ENCODE measurements at places on chromosomes 16 and 17. TPM values are rescaled to one million over a fixed set of nuclear protein-coding genes. Genes with fewer than 3 reads are reported as not detected.

DNA sequence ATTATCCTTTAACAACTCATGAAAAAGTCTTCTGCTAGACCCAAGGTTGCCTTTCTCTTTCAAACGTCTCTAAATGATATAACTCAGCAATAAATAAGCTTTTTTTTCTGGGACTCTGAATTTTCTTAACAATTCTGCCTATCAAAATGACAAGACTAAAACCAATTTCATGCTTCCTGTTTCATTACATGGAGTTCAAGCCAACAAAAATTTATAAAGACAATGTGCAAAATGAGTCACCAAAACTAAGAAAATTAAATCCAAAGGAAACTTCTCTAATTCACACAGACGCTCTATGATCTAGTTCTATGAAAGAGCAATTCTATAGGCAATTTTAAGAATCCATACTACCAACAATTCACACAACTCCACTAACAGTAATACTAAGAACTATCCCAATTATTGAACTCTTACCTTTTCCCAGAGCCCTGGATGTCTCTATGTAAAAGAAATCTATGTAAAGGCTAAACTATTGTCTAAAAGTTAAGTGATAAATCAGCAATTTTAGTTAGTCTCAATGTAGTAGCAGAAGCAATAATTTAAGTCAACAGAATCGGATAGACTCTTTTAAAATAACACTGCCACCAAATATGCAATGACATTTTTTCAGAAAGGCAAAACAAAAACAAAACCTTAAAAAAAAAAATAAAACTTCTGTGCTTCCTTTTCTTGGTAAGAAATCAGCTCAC is 44.2 kb downstream of the ZZEF1 start:
- H3K36me3 ChIP-seq: no peaks in the 10 kb centered on the region
- no peaks in the 10 kb centered on the region for H3K4me1 ChIP-seq
- no peak overlapping the region for H3K4me3 ChIP-seq
- DNase-seq: no peak
- no peak overlapping the region for H3K27ac ChIP-seq

DNA sequence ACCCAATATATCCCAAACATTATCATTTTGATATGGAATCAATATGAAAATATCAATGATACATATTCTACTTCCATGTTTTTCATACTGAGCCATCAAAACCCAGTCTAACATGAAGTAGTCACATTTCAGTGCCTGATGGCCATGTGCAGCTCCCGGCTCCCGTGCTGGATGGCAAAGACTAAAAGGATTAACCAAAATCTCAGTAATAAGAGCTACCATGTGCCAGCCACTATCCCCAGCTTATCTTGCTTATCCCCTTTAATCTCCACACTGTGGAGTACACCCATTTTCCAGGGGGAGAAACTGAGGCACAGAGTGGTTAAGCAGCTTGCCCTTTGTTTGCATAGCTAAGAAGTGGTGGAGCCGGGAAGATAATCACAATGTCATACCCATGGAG is 9.2 kb downstream of the CD300LG start:
- no peak overlapping the region for H3K27ac ChIP-seq
- no peaks in the 10 kb centered on the region for H3K4me1 ChIP-seq
- H3K36me3 ChIP-seq: no peaks in the 10 kb centered on the region
- H3K4me3 ChIP-seq: no peak overlapping the region
- DNase-seq: no peak

Gene LGALS9
- 3.0 TPM for total RNA-seq

Gene PARN
- total RNA-seq: 30.7 TPM

Gene FOXO3B
- 7.0 TPM for total RNA-seq

GRCh38 chr17:74520016-74520434 is 11.2 kb downstream of the CD300LB start:
- H3K27ac ChIP-seq: no peak overlapping the region
- no peaks in the 10 kb centered on the region for H3K36me3 ChIP-seq
- no peak overlapping the region for H3K4me3 ChIP-seq
- H3K27me3 ChIP-seq: no peaks in the 10 kb centered on the region

- peaks cover 25% of the 10 kb centered on the region for H3K4me1 ChIP-seq
- no peaks in the 10 kb centered on the region for H3K27me3 ChIP-seq
- no peak for DNase-seq
- no peak overlapping the region for H3K4me3 ChIP-seq
Measured at GRCh38 chr17:28863953-28864352, 9.1 kb downstream of the ERAL1 start.

- peaks cover 22% of the 10 kb centered on the region for H3K4me1 ChIP-seq
- peak overlapping the region; percentile 70 for H3K4me3 ChIP-seq
- DNase-seq: no peak
- H3K36me3 ChIP-seq: peaks cover 4% of the 10 kb centered on the region
- no peaks in the 10 kb centered on the region for H3K27me3 ChIP-seq
- peak overlapping the region; percentile 90 for H3K27ac ChIP-seq
Measured at GRCh38 chr17:50477976-50478375, 684 bp upstream of the RSAD1 start.

DNA sequence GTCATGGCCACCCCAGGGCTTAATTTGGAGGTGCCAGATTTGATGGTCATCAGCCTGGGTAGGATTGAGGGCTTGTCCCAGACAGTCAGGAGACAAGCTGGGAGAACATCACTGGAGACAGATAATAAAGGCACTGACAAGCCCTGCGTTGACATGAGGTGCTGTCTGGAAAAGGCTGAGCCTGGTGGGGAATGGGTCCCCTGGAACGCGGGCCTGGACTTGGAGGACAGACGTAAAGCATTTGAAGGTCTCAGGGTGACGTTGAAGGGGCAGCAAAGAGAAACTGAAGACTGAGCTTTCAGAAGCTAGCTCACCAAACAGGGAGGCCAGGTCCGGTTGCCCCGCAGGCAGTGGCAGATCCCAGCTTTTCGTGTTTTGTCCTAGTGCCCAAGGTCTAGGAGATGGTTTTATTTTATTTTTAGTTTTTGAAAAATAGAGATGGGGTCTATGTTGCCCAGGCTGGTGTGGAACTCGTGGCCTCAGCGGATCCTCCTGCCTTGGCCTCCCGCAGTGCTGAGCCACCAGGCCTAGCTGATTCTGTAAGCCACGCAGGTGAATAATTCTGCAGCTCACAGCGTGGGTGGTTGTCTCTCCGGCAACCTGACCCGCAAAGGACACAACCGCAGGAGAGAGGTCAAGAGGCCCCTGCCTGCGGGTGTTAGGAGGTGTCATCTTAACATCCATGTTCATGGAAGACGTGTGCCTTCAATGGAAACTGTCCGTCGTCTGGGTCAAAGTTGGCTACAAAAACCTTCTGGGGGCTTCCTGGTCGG is 37.6 kb downstream of the METRNL start:
- H3K27ac ChIP-seq: no peak overlapping the region
- H3K4me3 ChIP-seq: no peak overlapping the region
- no peak for DNase-seq
- H3K4me1 ChIP-seq: no peaks in the 10 kb centered on the region
- H3K36me3 ChIP-seq: no peaks in the 10 kb centered on the region

DNA sequence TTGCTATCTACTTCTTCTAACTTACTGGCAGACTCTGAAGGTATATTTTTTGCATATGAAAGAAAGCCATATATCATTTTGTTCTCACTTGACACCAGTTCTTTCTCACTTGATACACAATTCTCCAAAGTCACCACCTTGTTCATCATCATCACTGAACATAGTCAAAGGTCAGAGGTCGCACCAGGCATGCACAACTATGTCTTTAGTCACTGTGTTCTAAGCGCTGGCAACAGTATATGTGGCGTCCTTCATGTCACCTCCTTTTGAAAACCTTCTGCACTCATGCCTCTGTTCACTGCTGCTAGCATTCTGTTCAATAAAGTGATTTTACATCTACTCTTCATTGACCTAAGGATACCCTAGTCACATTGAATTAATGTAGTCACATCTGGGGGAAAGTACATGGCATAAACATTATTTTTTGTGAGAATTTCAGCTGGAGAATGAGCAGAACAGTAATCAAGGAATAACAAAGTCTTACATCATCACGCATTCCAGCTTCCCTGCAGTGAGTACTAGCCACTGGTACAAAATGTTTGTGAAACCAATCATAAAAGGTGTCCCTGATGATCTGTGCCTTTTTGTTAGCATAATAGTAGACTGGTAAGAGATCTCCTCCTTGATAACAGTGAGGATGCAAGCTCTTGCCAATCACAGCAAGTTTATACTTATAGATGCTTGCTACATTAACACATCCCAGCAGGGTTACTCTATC is 20.5 kb upstream of the TBX4 start:
- no peaks in the 10 kb centered on the region for H3K27me3 ChIP-seq
- peaks cover 18% of the 10 kb centered on the region for H3K4me1 ChIP-seq
- peak overlapping the region; percentile 12 for H3K27ac ChIP-seq
- no peaks in the 10 kb centered on the region for H3K36me3 ChIP-seq
- H3K4me3 ChIP-seq: no peak overlapping the region

GRCh38 chr16:10885246-10885645 is 8.2 kb downstream of the CIITA start:
- H3K27me3 ChIP-seq: no peaks in the 10 kb centered on the region
- DNase-seq: no peak
- H3K4me1 ChIP-seq: peaks cover 11% of the 10 kb centered on the region

All from Caco-2 (cell line).